Stimulated activated CD4-positive, alpha-beta T cell treated with anti-CD3 and anti-CD28 coated beads, Interleukin-1b, Interleukin-23, amount 100 ng/mL, for 24 hours (primary cell): ENCODE measurements at places on chromosomes 2 and 18.

- peak; percentile 83 for DNase-seq
Observed at GRCh38 chr2:230924470-230925341, at the start of gene GPR55. Gene GPR55, minus strand, starts transcription at chr2:230925242. Its CDS starts 14,280 bp downstream, at chr2:230910962.

- DNase-seq: no peak
Observed at GRCh38 chr18:26874283-26874682, 8.8 kb upstream of the AQP4 start.

- no peak for DNase-seq
Observed at GRCh38 chr2:17401096-17401495, 117.1 kb downstream of the RAD51AP2 start.

GRCh38 chr18:2920027-2920426 is 73.2 kb downstream of the EMILIN2 start:
- DNase-seq: no peak

DNA sequence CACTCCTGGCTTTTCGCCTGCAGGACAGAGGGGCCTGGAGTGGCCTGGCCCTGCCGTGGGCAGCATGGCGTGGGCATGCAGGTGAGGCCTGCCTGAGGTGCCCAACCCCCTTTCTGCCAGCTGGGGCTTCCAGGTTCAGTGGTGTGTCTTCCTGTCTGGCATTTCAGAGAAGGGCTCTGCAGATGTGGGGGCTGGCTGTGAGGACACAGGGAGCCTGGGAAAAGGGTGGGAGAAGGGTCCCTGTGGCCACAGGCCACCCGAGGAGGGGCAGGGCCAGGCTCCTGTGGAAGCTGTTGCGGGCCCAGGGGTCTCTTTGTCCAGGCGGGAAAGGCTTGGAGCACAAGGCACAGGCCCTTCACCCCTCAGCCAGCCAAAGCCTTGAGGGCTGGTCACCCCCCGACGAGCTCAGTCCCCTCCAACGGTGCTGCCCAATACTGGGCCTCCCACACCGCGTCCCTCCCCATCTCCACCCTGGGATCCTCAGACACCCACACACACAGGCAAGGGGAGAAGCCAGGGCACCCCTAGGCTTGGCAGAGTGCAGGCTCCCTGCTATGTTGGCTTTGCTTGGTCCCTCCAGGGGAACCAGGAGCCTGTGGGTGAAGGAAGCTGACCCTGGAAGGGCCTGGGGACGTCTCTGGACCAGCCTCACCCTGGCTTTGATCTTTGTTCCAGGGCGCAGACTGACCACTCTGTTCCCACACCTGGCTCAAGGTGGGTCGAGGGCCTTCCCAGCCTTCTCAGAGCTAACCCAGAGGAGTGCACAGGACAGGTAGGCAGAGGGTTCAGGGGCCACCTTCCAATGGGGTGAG is 3.7 kb upstream of the AQP12A start:
- DNase-seq: no peak

GRCh38 chr2:239302808-239303557 is 97.8 kb downstream of the HDAC4 start:
- DNase-seq: no peak

GRCh38 chr2:98914713-98915580 is 21.1 kb downstream of the CRACDL start:
- no peak for DNase-seq

DNA sequence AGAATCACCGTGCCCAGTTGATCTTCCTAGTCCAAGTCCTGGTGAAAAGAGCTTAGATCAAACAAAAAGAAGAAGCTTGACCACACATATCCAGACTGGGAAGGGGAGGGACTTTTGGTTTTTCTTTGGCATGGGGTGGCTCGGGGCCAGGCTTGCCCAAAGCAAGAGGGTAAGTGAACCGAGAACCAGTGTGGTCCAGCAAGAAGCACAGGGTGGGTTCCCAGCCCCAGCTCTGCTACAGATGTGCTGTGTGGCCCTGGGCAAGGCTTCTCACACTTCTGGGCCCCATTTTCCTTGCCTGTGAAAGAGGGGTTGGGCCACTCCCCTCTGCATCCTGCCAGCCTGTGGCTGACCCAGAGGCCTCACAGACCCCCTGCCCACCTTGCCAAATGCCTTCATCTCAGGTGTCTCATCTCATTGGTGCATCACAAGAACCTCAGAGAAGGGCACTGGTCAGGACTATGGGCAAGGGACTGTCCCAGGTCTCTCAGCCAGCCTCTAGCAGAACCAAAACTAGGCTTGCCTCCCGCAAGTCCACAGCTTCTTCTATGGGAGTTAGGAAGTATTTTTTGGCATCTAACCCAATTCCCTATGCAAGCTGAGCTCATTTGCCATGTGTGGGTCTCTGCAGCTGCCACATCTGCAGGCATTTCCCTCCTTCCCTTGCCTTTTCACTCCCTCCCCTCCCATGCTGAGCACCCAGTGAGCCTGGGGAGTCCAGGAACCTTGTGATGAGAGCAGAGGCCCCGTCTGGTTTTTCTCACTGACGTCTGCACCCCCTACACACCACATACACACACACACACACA is 6.9 kb downstream of the ATP6V1B1 start:
- DNase-seq: no peak

DNA sequence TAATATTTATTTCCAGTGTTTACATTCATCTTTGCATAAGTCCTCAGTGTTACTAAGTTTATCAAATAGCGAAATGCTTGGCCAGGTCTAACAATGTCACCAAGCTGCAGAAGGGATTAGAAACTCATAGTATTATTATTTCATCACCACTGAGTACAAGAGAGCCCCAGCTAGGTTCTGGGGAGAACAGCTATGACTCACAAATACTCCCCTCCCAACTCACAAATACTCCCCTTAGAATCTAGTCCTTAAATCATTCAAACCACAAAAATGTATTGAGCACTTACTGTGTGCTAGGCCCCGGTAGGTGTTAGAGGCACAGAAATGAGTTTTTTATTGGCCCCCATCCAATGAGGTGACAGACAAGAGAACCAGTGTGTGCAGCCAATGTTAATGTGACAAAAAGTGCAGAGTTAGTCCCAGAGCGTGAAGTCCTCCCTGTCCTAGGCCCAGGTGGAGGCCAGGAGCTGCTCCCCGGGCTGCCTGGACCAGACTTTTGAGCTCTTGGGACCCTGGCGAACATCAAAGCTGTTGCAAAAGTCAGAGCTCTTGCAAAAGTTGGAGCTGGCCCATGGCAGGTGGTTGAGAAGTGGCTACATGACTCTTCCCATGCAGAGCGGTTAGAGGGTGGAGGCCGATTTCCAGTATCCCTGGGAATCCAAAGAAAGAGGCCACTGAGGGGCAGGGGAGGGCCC is 9.8 kb downstream of the STEAP3 start:
- DNase-seq: no peak

- DNase-seq: no peak
Observed at GRCh38 chr18:26022585-26022984, 67.8 kb downstream of the SS18 start.

GRCh38 chr2:37819186-37819585 is 105.9 kb upstream of the RMDN2 start:
- no peak for DNase-seq

DNA sequence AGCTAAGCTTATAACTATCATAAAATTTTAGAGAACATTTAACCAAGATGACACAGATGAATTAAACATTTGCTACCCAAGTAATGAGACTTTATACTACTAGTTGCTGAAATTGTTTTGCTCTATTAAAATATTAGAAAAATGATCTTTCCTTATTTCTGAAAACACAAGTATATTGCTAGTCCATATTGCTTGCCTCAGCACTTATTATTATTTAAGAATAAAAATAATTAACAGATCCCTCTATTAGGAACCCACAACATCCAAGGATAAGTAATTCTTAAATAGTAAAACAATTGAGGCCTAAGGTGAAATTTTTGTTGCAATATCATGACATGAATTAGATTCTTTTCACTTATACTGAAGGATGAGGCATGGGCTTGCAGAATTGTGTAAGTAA is 65.2 kb downstream of the CCDC148 start:
- DNase-seq: no peak

DNA sequence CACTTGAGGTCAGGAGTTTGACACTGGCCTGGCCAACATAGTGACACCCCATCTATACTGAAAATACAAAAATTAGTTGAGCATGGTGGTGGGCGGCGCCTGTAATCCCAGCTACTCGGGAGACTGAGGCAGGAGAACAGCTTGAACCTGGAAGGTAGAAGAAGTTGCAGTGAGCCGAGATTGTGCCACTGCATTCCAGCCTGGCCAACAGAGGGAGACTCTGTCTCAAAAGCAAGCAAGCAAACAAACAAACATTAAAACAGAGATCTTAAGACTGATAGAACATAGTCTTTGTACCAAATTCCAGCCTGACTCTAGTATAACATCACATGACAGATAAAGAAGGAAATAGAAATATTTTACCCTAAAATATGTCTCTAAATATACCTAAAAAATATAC is 168.1 kb downstream of the PTPRM start:
- DNase-seq: no peak

DNA sequence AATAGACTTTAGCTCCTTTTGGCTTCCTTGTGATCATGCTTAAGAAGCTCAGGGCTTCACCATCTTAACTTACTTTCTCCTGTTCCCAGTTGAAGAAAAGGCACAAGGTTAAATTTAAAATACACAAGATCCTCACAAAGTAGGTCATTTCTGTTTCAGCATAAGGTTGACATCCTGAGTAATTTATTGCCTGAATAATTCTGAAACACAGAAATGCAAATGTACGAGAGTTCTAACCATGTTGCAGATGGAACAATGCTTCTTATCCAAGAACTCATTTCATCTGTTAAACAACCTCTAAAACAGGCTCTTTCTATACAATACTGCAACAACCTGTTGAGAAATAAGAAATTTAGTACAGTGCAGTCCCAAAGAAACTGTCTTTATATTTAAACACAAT is 395.2 kb downstream of the BCL11A start:
- no peak for DNase-seq

- DNase-seq: no peak
Observed at GRCh38 chr2:189684811-189685210, 10.3 kb downstream of the ANKAR start.

- DNase-seq: no peak
Observed at GRCh38 chr18:62984656-62985315, 269.4 kb downstream of the PHLPP1 start.

GRCh38 chr2:54115284-54116137 is at the start of gene ACYP2:
Gene ACYP2, plus strand, starts transcription at chr2:54115615.
- DNase-seq: peak; percentile 81

- DNase-seq: no peak
Observed at GRCh38 chr2:15764683-15765011, 173.0 kb downstream of the DDX1 start.

- DNase-seq: no peak
Observed at GRCh38 chr2:106885971-106886915, at the start of gene ST6GAL2. Gene ST6GAL2, minus strand, starts transcription at chr2:106886167. Its CDS starts 42,190 bp downstream, at chr2:106843977.

- no peak for DNase-seq
Observed at GRCh38 chr2:194714541-194714940, 942.5 kb upstream of the SLC39A10 start.

GRCh38 chr18:63564021-63564420 is 21.9 kb downstream of the SERPINB12 start:
- DNase-seq: no peak

- no peak for DNase-seq
Observed at GRCh38 chr2:177758591-177759371, 313.8 kb downstream of the PDE11A start.

DNA sequence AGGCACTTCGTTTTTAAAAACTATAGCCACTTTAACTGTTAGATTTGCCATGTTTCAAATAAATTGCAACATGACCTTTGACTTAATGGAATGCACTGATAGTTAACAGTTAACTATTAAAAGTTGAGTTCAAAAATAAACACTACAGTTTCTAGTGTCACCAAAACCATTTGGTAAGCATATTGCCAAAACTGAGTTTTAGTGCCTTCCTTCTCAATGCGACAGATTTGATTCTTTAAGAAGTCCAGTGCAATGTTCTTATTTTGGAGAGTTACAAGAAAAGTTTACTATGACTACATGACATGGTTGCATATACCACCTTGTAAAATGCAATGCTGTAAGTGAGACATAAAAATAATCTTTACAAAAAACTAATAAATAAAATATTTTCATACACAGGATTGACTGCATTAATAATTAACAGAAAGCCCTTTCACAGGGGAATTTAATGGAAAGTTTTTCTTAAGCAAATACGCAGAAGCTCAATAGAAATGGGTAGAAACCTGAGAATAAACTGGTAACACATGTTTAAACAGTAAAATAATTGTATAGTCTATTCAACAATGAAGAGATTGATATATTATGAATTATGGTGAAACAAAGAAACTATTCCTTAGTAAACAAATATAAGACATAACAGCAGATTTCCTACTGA is 53.8 kb downstream of the GRB14 start:
- DNase-seq: no peak

DNA sequence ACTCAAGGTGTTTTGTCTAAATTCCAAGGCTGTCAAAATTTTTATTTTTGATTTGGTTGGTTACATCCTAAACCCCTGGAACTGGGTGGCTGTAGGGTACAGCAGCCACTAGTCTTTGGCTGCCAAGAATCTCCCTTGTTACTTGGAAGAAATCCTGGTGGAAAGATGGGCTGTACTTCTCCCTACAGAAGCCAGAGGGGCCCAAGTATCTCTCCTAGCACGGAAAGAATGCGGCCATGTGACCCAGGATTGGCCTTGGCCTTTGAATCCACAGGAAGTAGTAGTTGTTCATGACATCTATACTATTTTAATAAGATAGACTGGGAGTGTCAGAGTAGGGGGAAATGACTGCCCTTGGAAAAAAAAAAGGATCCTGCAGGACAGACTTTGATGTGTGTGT is 54.4 kb upstream of the MYO3B start:
- no peak for DNase-seq

- DNase-seq: no peak
Observed at GRCh38 chr2:168732100-168732499, 70.3 kb upstream of the NOSTRIN start.

- DNase-seq: no peak
Observed at GRCh38 chr18:43578706-43579105, 301.4 kb upstream of the SYT4 start.

DNA sequence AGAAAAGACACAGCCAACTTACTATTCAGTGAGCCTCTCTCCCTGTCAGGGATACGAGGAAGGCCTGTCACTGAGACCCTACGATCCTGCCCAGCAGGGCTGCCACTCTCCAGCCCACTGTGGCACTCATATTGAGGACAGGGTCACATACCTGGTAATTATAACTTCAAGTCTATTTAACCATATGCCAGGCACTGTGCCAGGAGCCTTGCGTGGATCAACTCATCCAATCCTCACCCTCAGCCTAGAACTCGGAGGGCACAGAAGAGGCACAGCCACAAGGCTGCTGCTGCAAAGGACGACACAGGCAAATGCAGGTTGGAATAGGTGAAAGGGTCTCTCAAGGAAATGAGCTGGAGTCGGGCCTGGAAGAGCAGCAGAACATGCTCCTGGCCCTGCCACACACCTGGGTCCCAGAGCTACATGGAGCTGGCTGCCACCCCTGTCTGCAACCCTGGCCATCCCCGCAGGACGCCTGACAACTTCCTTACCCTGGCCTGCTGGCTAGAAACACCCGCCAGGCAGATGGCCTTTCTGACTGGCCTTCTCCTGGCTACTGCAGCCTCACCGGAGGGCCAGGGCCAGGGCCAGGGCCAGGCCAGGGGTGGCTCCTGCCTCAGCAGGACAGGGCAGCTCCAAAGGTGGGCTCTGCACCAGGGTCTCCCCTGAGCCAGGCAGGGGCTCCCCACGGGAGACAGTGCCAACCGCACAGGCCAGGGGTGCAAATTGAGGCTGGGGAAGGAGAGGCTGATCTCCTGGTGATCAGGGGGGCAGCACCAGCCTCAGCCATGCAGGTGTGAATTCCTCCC is 32.1 kb upstream of the SLC66A3 start:
- no peak for DNase-seq

GRCh38 chr18:29531746-29532145 is 1354.8 kb upstream of the CDH2 start:
- no peak for DNase-seq

- DNase-seq: no peak
Observed at GRCh38 chr2:8222979-8223694, 458.7 kb upstream of the ID2 start.

- DNase-seq: no peak
Observed at GRCh38 chr18:73283788-73284187, 416.0 kb upstream of the NETO1 start.
